GM12891 (cell line): ENCODE measurements at places on chromosomes 2 and 18.

DNA sequence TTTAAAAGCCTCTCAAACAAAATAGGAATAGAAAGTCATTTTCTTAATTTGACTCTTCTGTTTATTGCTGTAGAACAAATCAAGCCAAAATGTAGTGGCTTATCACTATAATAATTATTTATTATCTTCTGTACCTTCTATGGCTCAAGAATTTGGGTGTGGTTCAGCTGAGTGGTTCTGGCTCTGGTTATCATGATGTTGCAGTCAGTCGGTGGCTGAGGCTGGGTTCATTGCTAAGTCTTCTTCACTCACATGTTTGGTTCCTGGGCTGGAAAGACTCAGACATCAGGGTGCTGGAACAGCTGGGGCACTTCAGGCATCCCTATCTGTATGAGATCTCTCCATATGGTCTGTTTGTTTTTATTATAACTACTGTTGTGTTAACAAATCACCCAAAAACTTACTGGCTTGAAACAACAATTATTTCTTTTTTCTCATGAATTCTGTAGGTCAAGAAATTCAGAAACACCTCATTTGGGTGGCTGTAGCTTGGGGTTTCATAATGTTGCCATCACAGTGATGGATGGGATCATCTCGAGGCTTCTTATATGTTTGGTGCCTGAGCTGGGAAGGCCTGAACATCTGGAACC is 242.6 kb upstream of the FBXO11 start:
- no peak for DNase-seq

- DNase-seq, result no peak
Observed at GRCh38 chr2:4151521-4151920, 448.1 kb downstream of the DCDC2C start.

- no peak for DNase-seq
Observed at GRCh38 chr2:38602136-38602731, 494 bp downstream of the HNRNPLL start.

GRCh38 chr2:194483041-194483440 is 1174.0 kb upstream of the SLC39A10 start:
- DNase-seq, result no peak

DNA sequence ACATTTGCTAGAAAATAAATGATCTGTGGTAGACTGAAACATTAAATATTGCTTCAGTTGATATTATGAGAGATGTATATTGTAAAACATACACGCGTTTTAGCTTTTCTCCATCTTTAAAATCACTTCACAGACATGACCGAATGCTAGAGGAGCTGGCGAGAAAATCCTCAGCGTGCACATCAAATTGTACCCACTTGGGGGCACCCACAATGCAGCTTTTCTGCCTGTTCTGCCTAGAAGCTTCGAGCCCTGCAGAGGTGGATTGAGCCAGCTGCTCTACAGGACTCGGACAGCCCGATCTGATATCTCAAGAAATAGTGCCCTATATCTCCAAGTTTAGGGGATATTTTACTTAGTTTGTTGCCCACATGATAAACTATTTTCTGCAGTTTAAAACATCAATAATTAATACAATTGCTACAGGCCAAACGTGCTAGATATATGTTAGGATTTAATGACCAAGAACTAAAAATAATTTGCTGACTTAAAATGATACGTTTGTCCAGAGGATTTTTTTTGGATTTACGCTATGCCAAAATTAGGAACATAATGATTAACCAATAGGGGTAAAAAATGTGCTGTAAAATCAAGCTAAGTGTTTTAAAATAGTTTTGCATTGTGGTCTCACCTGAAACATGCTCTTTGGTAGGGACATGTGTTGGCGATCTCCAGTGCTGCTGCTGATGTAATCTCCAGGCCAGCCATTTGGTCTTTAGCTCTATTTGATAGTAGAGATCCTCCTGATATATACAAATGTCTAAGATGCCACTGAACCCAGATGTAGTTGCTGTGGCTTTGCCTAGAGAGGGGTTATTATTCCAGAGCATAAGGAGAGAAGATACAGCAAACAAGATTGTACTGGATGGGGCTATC is 22.3 kb upstream of the ATP5MC3 start:
- DNase-seq, result no peak

- no peak for DNase-seq
Observed at GRCh38 chr2:152222975-152223637, 47.5 kb upstream of the STAM2 start.

GRCh38 chr2:12173943-12174340 is 427.5 kb downstream of the LPIN1 start:
- DNase-seq, result no peak

GRCh38 chr2:163252199-163252598 is 413.6 kb upstream of the KCNH7 start:
- DNase-seq, result no peak

DNA sequence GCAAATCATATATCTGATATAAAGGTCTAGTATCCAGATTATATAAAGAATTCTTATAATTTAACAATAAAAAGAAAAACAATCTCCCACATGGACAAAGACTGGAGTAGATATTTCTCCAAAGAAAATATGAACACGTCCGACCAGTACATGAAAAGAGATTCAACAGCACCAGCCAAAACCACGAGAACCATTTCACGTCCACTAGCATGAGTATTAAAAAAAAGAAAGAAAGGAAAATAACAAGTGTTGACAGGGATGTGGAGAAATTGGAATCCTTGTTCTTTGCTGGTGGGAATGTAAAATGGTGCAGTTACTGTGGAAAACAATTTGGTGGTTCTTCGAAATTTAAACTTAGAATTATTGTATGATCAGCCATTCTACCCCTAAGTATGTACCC is 432.7 kb upstream of the TRIB2 start:
- no peak for DNase-seq

DNA sequence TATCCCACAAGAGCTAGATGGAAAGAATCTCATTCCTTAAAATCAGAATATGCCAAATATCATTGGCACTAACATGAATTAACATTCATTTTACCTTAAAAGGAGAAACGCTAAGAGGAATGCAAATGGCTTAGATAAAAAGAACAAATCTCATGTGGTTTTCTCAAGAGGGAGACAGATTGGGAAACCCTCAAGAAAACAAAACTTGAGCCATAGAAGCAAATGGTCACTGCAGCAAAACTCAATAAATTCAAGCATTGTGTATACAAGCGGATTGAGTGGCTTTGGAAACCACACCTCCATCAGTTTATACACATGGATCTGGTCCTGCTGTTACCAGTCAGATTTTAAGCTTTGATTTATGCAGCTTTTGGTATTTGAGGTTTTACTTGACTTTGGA is 1331.8 kb upstream of the ZEB2 start:
- no peak for DNase-seq

DNA sequence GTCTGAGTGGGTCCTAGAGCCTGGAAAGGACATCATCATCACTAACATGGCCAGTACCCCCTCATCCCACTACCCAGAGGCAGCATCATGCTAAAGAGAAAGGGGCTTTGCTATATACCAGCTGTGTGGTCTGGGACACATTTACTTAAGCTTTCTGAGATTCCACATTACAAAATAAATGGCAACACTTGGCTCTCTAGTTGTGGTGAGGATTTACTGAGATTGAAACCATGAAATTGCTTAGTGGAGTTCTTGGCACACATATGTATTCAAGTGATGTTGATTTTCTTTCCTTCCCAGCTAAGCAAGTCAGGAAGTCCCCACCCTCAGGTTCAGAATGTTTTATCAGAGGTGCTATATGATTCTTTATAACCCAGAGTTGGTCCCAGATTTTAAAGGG is 362.0 kb downstream of the CLIP4 start:
- no peak for DNase-seq

GRCh38 chr2:95359031-95359430 is 43.5 kb upstream of the FAHD2A start:
- no peak for DNase-seq

DNA sequence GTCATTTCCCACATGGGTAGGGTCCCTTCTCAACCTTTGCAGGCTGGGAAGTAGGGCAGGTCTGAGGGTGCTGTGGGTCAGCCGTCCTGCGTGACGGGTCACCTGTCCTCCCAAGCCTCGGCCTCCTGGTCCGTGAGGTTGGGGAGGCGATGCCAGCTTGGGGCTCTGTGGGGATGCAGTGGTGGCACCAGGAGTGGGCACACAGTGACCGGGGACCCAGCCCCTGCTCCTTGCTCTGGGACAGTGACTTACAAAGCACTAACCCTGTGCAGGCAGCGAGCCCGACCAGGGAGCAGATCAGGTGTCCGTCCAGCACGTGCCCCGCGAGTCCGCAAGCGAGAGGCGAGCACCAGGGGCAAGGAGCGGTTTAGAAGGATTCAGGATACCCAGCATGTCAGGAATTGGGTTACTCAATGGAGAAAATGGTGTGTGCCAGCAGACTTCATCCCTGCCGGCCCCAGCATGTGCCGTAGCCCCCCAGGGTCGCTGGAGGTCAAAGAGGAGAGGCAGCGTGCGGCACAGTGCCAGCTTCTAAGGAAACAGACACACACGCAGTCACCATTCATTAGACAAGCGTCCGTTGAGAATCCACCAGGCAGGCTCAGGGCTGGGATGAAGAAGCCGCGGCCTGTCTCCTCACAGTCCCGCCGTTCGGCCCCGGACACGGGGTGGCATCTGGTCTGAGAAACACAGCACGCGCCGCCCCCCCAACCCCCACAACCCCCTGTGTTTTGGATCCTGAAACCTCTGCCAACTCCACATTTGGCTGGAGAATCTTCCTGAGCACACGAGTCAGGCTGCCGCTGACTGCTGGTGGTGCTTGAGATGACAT is 11.7 kb downstream of the COLEC11 start:
- DNase-seq, result no peak

GRCh38 chr18:74378179-74378682 is 62.6 kb downstream of the C18orf63 start:
- no peak for DNase-seq

DNA sequence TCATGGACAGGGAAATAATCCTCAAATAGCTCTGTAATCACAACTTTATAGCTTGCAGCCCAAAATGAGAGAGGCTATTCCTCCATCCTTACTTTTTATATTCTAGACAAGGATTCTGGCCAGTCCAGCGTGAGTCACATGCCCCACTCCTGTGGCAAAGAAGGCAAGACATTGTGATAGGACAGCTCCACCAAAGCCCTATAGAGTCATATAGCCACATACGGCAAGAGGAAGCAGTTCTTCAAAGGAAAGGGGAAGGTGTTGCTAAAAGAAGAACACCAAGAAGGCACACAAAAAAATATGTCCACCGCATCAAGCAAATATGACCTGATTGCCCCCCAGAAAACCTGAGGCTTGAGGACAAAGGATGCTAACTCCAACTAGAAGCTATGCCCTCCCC is 3.4 kb upstream of the GFPT1 start:
- DNase-seq, result no peak

DNA sequence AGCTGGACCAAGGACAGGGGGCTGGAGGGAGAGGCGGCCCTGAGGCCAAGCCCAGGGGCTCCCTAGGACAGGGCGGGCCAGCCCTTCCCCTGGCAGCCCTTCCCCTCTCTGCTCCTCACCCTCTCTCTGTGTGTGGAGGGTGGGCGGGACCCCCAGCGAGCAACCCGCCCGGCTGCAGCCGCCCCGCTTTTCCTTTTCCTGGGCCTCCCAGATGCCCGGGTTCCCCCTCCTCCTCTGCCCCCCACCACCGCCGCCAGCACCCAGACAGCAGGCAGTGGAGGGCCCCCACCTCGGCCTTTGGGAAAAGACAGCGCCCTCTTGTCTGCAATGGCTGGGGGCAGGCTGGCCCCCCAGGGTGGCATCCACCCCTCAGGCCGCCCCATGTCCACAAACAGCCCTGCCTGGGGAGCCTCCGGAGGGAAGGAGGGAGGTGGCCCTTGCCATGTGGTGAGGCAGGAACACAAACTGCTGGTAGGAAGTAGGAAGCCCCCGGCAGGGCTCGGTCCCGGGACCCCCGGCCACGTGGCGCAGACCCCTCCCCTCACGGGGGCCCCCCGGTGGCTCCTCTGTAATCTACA is 135.1 kb upstream of the CTDP1 start:
- DNase-seq, result no peak

GRCh38 chr2:4992226-4992625 is 700.0 kb upstream of the SOX11 start:
- DNase-seq, result no peak
